ENCODE measurements at places on chromosomes 1 and 21.
A peak's percentile ranks its signal among the peaks of the same experiment; 100 is the strongest.

DNA sequence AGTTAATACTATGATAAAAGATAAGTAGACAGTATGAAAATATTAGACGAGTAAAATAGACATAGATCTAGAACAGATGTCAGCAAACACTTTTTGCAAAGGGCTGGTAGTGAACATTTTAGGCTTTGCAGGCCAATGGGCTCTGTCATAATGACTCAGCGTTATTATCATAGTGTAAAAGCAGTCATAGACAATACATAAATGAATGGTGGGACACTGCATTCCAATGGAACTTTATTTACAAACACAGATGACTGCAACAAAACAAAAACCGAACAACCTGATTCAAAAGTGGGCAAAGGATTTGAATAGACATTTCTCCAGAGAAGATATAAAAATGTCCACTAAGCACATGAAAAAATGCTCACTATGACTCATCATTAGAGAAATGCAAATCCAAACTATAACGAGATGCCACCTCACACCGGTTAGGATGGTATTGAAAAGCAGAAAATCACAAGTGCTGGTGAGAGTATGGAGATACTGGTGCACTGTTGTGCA is 7.3 kb downstream of the GSTM5 start:
- DNase-seq = no peak

GRCh38 chr1:209585672-209586071 is 2.2 kb downstream of the CAMK1G start:
- no peak for DNase-seq

DNA sequence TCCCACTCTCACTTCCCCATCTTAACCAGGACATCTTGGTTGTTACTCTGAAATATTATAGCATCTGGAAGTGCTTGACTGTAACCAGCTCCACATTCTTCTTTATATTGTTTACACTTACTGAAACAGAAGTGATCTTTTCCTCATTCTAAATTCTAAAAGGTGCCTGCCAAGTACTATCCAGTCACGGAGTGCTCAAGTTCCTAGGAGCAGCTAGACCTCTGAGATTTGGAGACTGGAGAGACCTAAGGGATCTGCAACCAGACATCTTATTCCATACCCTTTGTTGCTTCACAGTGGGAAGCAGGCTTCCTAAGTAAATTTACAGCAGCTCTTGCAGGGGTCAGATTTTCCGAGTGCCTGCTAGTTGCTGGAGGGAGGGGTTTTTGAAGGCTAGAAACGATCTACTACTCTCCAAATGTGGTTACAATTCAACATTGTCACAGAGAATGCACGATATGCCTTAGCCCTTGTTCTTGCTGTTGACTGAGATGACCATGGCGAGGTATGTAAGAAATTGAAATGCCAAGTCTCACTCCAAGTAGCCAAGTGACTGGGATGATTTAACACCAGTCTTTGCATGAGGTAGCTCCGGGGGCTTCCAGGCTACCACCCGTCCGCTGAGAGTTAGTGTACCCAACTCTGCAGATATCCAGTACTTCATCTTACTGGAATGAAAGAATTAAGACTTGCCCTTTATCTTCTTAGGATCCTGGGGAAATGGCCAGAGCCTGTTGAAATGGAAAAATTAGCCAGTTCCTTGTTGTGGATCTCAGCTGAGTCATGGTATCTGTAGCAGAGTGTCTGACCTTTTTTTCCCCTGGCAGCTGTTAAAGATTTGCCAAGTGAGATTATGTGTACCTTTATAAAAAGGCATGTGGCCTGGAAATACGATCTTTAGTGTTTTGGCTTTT is 150.8 kb downstream of the MAST2 start:
- DNase-seq = peak; percentile 86

DNA sequence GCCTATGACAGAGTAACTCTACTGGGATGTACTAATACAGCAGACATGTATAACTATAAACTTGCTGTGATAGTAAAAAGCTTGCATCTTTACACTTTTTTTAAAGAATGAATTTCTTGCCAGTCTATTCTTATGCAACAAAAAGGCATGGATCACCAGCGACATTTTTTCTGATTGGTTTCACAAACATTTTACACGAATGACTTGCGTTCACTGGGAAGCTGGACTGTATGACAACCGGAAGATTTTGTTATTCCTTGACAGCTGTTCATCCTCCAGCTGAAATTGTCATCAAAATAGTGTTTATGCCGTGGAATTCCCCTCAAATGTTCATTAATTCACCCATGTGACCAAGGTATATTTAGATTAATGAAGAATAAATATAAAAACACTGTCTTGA is 131.0 kb downstream of the XPR1 start:
- no peak for DNase-seq

GRCh38 chr1:93776728-93777127 is 95.1 kb upstream of the BCAR3 start:
- no peak for DNase-seq

DNA sequence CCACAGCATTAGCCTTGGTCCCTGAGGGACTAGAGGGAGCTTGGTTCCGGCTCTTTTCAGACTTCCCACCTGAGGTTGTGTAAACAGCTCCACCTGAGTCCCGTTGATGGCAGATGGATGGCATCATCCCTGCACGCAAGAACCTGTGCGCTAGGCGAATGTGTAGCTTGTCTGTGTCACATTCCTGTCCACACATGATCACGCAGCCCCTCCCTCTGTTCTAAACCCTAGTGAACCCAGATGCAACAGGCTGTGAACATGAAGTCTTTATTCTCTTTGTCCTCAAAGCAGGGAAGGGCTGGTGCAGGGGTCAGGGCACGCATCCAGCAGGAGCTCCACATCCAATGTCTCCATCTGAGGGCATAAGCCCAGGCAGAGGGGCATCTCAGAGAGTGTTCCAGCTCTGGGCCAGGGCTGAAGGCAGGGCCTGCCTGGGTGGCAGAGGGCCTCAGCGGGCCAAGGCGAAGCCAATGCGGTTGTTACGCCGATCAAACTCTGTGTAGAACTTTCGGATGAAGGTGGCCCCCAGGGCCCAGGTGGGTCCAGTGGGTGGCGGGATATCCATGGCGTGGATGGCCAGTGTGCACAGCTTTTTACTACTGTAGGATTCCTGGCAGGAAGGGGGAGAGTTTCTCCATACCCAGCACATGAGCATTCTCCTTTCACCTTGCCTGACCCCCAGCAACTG is 2.9 kb upstream of the ETNK2 start:
- DNase-seq = no peak

DNA sequence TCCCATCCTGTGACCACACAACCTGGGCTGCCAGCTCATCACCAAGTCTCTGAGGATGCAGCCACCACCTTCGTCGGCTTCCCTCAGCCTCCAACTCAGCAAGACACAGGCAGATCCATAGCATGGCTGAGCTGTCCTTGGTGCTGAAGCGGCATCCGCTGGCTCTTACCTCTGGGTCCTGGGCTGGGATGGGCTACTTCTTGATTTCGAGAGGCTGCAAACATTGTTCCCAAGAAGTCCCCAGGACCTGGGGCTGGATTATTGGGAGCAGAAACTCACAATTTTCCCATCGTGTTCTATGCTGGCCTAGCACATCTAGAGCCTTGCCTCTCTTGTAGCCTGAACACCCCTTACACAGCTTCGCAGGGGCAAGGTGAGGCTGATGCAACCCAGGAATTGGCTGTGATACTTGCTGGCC is 24.9 kb upstream of the C1QA start:
- peak; percentile 12 for DNase-seq

GRCh38 chr1:22537441-22538139 is 25.7 kb upstream of the EPHA8 start:
- DNase-seq = no peak

DNA sequence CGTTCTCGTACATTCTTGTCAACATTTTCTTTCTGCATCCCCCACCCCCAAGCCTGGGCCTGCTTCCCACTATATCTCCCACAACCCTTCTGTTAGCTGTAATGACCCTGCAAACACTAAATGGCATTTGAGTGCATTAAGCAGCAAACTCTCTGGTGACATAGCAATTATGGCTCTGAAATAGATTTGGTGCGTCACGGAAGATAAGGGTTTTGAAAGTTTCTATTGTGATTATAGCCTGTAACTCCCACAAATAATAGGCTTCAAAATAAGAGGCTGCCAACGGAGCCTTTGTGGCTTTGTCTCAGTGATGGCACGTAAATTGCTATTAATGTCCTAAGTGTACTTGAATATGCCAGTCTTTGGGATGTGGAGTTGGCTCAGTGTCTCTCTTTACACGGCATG is 277.6 kb downstream of the PBX1 start:
- no peak for DNase-seq

- no peak for DNase-seq
These were observed 10.1 kb upstream of the ADORA3 start for GRCh38 chr1:111513410-111514020.

- no peak for DNase-seq
These were observed 64.0 kb downstream of the KCNAB2 start for GRCh38 chr1:6109688-6110087.

DNA sequence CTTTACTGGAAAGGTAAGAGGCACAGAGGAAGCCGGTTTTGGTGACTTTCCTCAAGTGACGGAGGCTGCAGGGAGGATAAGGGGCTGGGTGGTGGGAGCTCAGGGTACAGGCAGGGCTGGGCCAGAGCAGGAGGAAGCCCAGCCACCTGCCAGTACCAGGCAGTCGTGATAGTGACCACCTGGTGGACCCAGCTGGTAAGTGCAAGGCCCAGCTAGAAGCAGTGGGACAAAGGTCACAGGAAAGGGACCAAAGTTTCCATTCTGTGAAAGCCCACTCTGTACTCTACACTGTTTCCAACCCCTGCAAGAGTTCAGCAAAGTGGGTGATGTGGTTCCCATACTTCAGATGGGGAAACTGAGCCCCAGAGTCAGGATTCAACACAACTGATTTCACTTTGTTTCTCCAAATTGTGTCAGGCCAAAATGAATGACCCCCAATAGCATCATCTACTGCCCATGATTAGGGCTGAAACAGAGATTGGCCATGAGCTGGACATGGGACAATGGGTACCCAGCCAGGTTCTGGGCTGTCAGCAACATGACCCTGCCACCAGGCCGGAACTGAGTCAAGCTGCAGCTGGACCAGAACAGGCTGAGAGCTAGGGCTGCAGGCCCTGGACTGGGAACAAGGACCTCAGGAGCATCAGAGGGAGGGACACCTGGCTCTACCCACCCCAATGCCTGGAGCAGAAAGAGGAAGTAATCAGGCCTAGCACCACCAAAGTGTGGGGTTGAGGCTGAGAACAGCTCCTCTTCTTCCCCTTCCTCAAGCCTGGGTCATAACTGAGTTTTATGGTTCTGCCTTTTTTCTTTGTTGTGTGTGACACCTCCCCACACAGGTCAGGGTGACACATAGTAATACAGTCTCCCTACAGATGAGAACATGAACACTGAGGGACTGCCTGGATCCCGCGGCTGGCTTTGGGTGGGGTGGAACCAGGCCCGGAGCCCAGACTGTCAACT is 50.2 kb downstream of the KCNN3 start:
- DNase-seq = no peak
